ENCODE measurements at places on chromosomes 1 and 21. TPM values are rescaled to one million over a fixed set of nuclear protein-coding genes. Genes with fewer than 3 reads are reported as not detected.
A peak's percentile ranks its signal among the peaks of the same experiment; 100 is the strongest.

- no peak for DNase-seq
Observed at GRCh38 chr1:54836594-54836993, 35.5 kb upstream of the TTC22 start.

Gene PRAMEF5
- total RNA-seq, result not detected

Gene DISC1
- 1.3 TPM for total RNA-seq

- no peak for DNase-seq
Observed at GRCh38 chr1:247408100-247408499, 7.9 kb upstream of the NLRP3 start.

- no peak for DNase-seq
Observed at GRCh38 chr1:3914331-3914851, 14.3 kb upstream of the C1orf174 start.

- no peak for DNase-seq
Observed at GRCh38 chr1:154270833-154271232, 1.6 kb upstream of the HAX1 start.

GRCh38 chr1:204232526-204232925 is 18.7 kb upstream of the GOLT1A start:
- peak; percentile 27 for DNase-seq

Gene RPL11
- total RNA-seq, result 794 TPM

GRCh38 chr1:162674034-162674608 is 41.9 kb downstream of the DDR2 start:
- peak; percentile 34 for DNase-seq

- no peak for DNase-seq
Observed at GRCh38 chr21:22263890-22264289, 1265.7 kb downstream of the NCAM2 start.

DNA sequence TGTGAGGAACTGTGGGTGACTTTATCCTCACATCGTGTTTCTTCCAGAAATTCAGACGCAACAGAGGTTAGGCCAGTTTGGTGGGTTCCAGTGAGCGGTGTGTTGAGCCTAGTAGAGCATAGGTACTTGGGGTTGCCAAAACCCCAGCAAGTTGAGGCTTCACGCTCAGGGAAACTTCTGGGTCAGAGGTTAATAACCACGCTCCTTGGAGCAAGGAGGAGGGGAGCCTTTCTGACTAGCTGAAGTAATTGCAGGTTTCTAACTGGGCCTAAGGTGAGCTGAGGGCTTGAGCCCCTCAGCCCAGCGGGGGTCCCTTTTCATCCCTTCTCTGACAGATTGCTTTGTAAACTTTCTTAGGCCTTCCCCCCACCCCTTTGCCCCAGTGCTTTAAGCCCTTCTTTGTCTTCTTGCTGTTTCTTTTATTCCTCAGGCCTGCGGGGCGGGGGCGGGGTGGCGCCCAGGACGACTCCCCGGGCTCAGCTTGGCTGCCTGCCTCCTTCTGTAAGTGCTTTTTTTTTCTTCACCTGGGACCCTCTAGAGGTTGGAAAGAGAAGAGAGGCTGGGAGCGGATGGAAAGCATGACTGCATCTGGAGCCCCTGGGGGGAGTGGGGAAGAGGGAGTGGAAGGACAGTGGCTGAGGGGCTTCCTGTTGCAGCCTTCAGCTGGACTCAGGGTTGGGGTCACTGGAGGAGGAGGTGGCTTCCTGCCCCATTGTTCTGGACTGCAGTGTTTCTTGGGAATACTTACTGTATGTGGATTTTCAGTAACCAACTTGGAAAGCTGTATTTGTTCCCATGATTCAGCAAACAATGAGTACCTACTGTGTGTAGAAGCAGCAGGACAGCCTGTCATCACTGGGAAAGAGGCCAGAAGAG is 1.3 kb upstream of the ZNF436 start:
- DNase-seq, result no peak

DNA sequence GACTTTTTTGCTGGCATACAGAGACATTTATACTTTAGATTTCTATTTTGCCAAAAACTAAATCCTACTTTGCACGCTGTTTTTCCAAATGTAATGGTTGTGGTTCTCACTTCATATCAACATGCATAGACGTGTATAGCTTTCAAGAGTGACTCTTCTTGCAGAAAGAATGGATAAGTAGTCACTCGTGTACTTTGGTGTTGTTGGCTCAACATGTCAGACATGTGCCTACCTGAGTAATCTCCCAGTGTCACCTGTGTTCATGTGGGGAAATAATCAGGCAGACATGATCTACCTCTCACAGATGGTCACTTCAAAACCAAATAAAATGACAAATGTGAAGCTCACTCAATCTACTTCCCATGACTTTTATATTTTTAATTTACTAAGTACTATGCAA is 73.1 kb downstream of the GPR88 start:
- no peak for DNase-seq

DNA sequence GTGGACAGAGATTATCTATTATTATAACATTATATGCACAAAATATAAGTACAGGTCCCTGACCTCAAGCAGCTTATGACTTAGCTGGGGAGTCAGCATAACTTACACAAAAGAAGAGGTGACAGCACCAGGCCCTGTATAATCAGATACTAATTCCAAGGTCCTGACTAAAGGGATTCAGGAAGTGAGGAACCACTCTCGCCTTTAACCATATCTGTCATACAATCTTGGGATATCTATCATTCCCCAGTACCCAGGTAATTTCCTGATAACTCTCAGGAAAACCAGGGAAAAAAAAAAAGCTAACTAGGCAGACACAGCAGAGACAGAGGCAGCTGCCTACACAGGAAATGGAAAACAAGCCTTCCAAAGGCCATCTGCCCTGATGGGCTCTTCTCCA is 78.5 kb upstream of the CAMK1G start:
- DNase-seq, result peak; percentile 35

Gene ZNF593OS
- total RNA-seq, result not detected

Gene RCSD1
- not detected for total RNA-seq

DNA sequence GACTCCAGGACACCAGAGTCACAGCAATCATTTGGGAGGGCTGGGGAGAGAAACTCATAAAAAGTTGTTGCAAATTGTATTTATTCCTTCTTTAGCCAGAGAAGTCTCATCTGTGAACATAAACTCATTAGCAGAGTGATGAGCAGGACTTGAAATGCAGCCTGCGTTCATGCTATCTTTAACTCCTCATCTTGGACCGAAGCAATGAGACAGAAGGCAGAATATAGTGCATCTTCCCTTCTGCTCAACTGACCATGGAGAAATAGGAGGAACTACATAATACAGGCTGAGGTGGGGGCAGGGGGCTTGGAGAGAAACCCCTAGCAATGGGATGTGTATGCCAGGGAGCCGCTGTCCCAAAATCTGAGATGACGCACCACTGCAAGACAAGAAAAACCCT is 121.8 kb upstream of the AJAP1 start:
- no peak for DNase-seq

DNA sequence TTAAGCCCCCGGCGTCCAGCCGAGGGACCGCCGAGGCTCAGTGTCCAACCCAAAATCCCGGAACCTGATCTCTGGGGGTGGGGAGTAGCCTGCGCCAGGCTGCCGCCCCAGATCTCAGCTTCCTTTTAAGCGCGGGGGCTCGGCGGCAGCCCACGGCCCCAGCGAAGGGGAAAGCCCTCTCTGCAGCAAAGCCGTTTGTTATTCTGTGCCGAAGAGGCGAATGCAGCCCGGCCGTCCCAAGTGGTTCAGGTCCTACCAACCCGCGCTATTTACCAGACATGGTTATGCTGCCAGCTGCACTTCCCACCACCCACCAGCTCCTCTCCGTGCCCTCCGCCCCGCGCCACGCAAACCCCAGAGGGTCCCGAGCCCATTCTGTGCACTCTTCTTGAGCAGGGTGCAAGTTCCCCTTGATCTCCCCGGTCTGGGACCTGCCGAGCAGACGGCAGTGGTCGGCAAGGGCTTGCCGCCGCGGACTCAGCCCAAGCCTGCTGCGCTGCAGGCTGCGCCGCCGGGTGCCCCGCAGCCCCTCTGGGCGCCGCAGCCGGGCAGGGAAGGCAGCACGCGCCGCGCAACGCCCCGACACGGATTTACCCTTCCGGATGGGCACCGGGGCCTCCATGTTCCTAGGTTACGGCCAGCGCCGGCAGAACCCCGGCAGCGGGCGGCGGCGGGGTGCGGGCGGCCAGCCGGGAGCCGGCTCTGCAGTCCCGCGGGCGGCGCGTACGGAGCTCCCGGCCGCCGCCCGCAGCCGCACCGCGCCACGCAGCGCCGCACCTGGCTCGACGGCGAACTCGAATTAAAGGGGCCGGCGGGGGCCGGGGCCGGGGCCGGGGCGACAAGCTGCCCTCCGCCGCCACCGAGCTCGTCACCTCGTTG is 738 bp upstream of the KCNA2 start:
- no peak for DNase-seq

Gene PGLYRP4
- not detected for total RNA-seq

DNA sequence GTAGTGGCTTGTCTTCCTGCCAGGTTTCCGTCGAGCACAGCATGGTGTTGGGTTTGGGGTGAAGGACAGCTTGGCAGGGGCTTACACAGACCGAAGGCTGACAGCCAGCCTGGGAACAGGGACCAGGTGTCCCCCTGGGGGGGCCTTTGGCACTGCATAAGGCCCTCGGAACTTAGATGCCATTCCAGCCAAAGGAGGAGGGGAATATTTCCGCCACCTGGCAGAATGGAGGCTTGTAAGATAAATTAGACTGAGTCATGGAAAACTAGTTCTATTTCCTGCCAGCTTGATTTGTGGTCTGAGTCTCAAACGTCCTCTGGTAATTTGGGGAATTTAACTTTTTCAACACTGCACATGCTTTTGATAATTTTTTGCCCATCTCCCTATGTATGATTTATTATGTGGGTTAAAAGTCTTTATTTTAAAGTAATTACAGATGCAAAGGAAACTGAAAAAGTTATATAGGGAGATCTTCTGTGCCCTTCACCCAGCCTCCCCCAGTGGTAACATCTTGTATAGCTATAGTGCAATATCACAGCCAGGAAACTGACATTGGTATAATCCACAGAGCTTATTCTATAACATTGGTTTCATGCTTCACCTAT is 11.5 kb upstream of the TMEM51 start:
- no peak for DNase-seq

Gene CADM3
- not detected for total RNA-seq

DNA sequence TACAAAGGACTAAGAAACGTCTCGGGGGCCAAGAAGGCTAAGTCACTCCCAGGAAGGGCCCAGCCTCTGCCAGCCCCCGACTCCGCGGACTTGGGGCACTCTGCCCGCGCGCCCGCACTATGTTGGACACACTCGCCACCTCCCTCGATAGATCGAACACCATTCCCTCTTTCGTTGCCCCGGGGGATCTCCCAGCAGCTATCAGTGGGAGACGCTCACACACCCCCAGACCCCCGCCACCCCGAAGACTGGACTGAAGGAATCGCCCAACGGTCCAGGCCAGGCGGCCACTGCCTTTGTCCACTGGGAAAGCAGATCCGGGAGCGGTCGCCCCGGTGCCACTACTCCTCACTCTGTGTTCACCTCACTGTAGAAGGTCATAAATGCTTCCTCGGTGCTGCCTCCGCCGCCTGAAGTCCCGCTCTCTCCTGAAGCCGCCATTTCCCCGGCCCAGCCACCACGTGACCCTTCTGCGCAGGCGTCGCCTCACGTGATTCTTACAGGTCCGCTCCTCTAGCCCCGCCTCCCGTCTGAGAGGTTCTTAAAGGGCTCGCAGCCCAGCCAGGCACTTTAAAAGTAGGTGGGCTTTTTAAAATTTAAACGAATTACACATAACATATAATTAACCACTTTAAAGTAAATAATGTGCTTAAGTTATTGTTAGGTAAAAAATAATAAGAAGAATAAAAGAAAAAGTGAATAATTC is at the start of gene DNAJC8:
Gene DNAJC8 (minus strand): TSS at position 472 of the 706 bp plus-strand sequence. CDS start 31 bp downstream, at position 441.
- DNase-seq, result peak; percentile 85

Gene FHAD1
- total RNA-seq, result not detected

Gene SYT14
- total RNA-seq, result 8.2 TPM

GRCh38 chr1:87030740-87031690 is 116.6 kb downstream of the HS2ST1 start:
- DNase-seq, result no peak

GRCh38 chr1:191729742-191730141 is 428.5 kb upstream of the RGS18 start:
- no peak for DNase-seq

Gene MAN1C1
- 0.08 TPM for total RNA-seq

DNA sequence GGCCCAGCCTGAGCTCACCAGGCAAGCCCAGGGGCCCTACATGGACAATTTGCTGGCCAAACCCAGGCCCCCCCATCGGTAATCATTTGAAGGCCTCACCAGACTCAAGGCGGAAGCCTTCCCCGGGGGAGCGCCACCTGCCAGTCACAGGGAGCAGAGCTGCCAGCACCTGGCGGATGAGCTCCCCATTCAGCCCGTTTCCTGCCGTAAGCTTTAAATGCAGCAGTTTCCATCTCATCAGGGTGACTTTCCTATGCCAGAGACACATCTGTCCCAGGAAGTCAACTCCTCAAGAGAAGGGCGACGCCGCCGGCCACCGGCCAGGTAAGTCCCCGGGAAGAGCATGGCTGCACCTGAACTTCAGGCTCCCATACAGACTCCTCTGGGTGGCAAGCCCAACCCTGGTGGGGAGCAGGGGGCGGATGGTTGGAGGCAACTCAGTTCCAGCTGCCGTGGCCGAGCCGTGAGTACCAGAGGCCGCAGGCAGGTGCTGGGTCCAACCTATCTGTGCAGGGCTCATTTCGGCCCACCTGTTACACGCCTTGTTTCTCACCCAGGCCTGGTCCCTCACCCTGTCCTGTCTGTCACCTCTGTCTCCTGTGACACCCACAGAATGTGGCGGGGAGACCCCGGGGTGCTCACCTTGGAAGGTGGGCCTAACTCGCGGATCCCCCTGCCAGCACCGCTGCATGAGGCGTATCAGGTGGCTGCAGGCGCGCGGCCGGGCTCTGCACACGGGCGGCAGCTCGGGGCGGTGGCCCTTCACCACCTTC is 20.7 kb downstream of the RIPK4 start:
- DNase-seq, result no peak

GRCh38 chr1:53592521-53592982 is 133.4 kb downstream of the DMRTB1 start:
- DNase-seq, result peak; percentile 7

- DNase-seq, result no peak
Observed at GRCh38 chr1:197234581-197234980, 33.5 kb upstream of the CRB1 start.

Gene NECTIN4
- not detected for total RNA-seq

Gene ADORA3
- not detected for total RNA-seq

- DNase-seq, result no peak
Observed at GRCh38 chr1:30995990-30996612, 69.4 kb downstream of the PUM1 start.

DNA sequence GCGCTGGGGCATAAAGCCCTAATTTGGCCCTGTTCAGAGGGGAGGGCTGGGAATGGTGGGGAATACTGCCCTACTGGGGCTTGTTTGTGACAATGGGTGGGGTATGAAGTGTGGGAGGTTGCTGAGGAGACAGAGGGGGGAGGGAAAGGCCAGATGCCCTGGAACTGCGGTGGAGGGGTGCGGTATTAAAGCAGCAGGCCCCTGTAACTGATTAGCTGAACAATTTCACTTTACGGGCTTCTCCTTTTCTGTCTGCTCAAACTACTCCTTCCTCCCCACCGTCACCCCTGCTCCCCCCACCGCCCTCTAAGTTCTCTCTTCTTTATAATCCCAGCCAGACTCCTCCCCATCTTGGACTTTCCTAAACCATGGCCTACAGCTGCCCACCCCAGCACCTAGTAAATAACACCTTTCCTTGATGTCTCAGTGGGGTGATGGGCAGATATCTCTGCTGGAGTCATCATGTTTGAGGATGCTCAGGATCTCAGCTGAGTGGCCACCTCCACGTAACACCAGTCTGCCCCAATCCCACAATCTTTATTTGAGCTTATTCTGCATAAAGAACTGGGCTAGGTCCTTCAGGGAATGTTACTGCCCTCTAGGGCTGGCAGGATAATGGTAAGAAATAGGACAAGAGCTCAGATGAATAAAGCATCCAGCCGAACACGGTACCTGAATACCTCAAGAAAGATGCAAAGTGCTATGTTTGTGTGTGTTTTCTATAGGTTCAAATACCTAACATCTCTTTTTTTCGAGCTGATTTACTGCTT is 33.5 kb downstream of the XCL1 start:
- DNase-seq, result no peak

Gene CELA2B
- total RNA-seq, result not detected

Gene AKR7A3
- not detected for total RNA-seq
